HCT116 (cell line): ENCODE measurements at places on chromosomes 1 and 21.

GRCh38 chr1:92310185-92310597 is 11.3 kb downstream of the RPAP2 start:
- H3K27me3 ChIP-seq = no peaks in the 10 kb centered on the region
- H3K4me1 ChIP-seq = no peaks in the 10 kb centered on the region
- H3K4me3 ChIP-seq = no peak overlapping the region
- peaks cover 5% of the 10 kb centered on the region; the same call in 1 of the 2 replicates for H3K36me3 ChIP-seq

DNA sequence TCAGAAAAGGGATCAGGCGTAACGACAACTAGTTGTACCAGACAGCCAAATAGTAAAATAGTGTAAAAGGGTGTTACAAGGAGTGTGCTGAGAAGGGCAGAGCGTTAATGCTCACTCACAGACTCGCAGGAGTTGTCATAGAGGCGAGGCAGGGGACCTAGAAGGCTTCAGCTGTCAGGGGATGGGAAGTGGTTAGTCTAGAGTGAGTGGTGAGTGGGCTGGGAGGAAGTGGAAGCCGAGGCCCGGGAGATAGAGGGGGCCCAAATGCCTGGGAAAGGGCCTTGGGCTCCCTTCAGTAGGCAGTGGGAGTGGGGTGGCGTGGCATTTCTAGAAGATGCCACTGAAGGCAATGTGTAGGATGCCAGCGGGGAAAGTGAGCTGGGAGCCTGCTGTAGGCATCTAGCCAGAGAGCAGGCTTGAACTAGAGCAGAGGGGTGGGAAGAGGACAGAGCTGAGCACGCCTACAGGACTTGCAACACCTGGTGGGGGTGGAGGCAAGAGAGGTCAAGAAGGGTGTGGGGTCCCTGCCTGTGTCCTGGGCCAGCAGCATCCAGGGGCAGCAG is 10.3 kb downstream of the SLC6A17 start:
- H3K27ac ChIP-seq = no peak overlapping the region
- no peaks in the 10 kb centered on the region for H3K4me1 ChIP-seq
- no peak overlapping the region for H3K4me3 ChIP-seq
- H3K27me3 ChIP-seq = no peaks in the 10 kb centered on the region
- no peaks in the 10 kb centered on the region for H3K36me3 ChIP-seq

DNA sequence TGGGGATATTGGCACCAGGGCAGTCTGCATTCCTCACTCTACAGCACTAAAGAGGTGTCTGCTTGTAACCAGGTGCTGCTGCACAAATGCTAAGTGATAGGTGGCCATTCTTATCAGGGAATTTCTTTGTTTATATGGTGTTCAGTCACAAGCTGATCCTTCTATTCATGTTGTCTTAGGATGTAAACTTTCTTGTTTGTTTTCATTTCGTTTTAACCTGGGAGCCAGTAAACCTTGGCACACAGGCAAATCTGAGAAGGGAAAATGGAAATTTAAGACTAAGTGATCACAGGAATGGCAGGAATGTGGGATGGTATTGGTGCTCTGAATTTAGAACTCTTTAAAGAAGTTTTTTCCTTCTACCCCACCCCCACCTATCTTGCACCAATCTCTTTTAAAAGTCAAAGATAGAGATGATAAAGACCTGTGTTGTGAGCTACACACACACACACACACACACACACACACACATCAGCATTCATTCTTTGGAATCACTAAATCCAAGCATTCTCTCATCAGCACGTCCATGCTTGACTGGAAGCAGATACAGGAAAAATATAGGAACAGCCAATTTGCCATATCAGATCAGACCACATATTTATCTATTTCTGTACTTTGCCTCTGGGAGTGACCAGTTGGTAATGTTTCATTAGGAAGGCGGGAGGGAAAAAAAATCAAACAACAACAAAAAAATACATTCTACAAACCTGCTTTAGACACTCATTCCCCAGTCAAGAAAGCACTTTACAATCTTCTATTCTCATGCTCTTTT is 451.4 kb upstream of the ADGRL2 start:
- no peaks in the 10 kb centered on the region for H3K27me3 ChIP-seq
- H3K27ac ChIP-seq = no peak overlapping the region
- DNase-seq = no peak
- no peaks in the 10 kb centered on the region for H3K36me3 ChIP-seq
- H3K4me3 ChIP-seq = no peak overlapping the region

DNA sequence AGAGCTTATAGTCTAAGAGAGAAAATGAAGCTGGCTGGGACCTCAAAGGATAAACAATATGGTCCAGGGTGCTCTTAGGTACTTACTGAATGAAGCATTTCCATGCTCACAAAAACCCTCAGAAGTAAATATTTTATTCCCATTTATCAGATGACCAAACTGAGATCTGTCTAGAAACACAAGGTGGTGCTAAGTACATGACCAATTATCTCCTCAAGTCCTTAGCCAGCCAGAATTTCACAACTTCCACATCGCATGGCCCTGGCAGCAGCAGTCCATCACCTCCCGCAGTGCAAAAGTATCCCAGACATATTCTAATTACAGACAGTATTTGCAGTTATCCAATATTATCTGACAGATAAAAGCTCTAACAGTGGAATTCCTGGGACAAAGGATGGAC is 321.7 kb upstream of the PROX1 start:
- no peaks in the 10 kb centered on the region for H3K36me3 ChIP-seq
- H3K27me3 ChIP-seq = no peaks in the 10 kb centered on the region; the same call in 1 of the 2 replicates
- no peak for DNase-seq
- no peak overlapping the region for H3K27ac ChIP-seq
- no peaks in the 10 kb centered on the region for H3K4me1 ChIP-seq

DNA sequence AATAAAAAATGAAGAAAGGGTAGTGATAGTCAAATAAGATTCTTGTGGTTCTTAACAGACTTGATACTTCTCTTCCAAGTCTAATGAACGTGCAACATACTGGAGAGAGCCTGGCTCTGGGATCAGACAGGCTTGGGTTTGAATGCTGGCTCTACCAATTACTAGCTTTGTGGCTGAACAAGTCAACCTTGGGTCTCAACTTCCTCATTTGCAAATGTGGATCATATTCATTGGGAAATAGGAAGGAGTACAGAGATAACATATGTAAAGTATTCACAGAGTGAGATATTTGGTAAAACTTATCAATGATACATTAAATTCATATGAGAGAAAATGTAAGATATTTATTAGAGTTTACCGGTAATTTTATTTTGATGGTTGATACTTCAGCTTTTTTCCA is 2.0 kb downstream of the EDEM3 start:
- no peaks in the 10 kb centered on the region for H3K36me3 ChIP-seq
- peaks cover 14% of the 10 kb centered on the region; the same call in 1 of the 2 replicates for H3K4me1 ChIP-seq
- H3K27me3 ChIP-seq = no peaks in the 10 kb centered on the region
- DNase-seq = no peak

DNA sequence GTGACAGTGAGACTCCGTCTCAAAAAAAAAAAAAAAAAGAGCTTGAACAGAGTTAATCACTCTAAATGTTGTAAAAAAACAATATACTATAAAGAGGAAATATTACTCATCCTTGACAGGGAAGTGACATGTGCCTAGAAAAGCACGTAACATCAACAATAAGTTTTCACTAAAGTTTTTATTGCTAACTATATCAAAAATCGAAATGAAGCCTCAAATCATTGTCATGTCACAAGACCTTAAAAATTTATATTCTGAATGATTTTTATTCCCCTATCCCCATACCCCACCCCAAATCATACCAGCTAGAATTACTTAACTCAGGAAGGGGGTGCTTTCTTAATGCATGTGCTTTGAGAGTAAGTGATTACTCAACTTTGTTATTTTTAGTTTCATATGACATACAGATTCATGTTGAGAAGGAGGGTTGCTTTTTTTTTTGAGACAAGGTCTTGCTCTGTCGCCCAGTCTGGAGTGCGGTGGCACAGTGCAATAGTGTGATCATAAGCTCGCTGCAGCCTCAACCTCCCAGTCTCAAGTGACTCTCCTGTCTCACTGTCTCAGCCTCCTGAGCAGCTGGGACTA is 53.6 kb upstream of the MUTYH start:
- H3K4me3 ChIP-seq = no peak overlapping the region
- DNase-seq = no peak
- H3K4me1 ChIP-seq = no peaks in the 10 kb centered on the region
- no peak overlapping the region for H3K27ac ChIP-seq
- H3K36me3 ChIP-seq = no peaks in the 10 kb centered on the region
